H1 (cell line): ENCODE measurements at places on chromosomes 6 and 20.
A peak's percentile ranks its signal among the peaks of the same experiment; 100 is the strongest.

GRCh38 chr6:31969712-31970603 is 2.0 kb downstream of the DXO start:
- DNase-seq = no peak

DNA sequence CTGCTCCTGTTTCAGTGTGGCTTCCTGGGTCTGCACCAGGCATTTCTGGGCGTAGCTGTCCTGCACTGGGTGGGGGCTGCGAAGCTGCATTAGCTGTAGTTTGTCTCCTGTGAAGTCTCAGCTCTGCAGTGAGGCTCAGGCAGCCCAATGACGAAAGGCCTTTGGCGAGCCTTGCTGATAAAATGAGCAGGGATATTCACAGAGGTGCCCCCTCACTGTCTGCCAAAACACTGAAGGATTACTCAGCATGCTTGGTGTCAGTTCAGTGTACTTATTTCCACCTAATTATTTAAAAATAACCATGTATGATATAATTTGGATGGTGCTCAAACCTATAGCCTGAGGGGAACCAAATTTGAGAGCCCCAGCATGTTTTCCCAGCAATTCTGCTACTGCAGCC is 73.5 kb downstream of the ECT2L start:
- DNase-seq = no peak

GRCh38 chr6:166826264-166826663 is 130.1 kb downstream of the RNASET2 start:
- no peak for DNase-seq

DNA sequence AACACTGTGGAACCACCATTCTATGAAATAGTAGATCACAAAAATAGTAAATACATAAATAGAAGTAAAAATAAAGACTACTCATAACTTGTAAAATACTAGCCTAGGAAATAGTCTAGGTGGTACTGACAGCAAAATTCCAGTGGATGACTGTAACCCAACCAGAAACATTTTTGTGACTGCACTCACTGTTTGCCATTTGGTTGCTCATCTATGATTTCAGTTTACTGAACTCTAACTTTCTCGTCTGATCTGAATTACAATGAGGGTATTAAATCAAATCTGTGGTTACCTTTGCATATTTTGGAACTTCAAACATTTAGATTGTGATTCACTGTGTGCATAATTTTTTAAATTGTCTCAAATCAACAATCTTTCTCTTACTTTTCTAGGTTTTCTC is 151.1 kb downstream of the KHDC1L start:
- no peak for DNase-seq

DNA sequence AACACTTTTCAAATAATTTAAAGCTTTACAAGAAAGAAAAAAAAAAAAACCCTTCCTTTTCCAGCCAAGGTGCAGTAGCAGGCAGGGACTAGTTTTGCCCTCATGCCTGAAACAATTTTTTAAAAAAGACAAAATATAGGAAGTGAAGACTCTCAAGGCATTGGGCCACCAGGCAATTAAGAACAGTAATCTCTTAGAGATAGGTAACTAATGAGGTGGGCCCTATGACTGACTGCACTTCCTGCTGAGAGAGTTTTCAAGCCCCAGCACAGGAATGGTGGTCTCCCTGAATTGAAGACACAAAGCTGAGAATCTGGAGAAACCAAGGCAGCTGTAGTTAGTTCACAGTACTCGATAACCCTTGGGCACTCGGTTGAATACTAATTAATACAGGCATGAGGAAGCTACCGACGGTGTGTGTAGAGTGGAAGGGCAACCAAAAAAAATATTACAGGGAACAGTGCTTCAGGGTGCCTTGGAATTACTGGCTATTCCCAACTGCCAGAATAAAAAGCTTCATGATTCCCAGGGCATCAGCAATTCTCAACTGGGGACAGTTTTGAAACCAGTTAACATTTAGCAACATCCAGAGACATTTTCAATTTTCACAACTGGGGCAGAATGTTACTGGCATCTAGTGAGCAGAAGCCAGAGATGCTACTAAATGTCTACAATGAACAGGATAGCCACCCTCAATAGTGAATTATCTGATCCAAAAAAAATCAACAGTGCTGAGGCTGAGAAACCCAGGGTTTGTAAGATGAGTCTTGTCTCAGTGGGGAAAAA is 36.0 kb upstream of the PLN start:
- DNase-seq = no peak

DNA sequence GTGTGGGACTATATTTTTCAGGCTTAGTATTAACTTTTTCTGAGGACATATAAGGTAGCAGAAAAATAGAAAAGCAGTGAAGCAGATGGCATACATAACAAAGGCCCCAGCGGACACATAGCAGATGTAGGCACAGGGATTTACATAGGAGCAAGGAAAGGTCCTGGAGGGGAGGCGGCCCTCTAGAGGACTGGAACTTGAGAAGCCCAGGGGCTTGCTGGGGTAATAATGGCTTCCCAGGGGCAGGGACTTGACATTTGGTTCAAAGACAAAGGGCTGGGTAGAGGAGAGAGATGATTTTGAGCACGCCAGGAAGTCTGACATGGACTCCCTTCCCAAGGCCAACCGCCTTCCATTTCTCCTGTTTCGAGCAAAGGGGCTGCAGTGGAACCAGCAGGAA is 31.7 kb upstream of the OSTM1 start:
- DNase-seq = no peak

DNA sequence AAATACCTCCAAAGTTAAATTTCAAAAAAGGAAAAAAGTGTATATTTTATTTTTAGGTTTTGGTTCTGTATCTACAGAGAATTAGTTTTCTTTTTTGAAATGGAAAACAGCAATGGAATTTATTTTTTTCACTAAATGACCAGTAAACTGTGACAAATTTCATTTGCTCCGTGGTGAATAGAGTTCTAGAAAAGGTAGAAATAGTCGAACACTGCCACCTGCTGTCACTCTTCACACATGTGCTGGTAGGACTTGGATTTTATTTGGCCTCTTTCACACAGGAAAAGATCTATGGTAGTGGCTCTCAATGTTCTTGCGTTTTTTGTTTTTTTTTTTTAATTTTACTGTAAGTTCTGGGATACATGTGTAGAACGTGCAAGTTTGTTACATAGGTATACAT is 312.5 kb downstream of the EYA4 start:
- DNase-seq = no peak

- DNase-seq = no peak
These were observed 15.8 kb downstream of the ID4 start for GRCh38 chr6:19852927-19853326.

DNA sequence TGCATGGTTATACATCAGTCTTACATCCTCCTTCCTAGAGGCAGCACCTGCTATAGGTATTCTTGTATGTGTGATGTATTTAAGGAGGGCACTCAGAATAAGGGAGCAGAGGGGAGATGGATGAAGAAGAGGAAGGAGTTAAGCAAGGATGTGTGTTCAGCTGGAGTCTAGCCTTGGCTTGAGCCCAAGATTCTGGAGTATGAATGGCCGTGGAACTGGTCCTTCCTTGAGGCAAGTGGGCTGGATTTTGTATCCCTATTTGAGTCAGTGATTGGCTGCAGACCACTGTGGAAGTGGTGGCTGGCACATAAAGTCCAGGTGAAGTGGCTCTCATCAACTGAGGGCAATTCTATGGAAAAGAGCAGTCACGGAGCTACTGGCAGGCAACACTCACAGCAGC is 112.0 kb upstream of the RNF24 start:
- DNase-seq = no peak

GRCh38 chr6:163513570-163514166 is 99.2 kb downstream of the QKI start:
- no peak for DNase-seq

DNA sequence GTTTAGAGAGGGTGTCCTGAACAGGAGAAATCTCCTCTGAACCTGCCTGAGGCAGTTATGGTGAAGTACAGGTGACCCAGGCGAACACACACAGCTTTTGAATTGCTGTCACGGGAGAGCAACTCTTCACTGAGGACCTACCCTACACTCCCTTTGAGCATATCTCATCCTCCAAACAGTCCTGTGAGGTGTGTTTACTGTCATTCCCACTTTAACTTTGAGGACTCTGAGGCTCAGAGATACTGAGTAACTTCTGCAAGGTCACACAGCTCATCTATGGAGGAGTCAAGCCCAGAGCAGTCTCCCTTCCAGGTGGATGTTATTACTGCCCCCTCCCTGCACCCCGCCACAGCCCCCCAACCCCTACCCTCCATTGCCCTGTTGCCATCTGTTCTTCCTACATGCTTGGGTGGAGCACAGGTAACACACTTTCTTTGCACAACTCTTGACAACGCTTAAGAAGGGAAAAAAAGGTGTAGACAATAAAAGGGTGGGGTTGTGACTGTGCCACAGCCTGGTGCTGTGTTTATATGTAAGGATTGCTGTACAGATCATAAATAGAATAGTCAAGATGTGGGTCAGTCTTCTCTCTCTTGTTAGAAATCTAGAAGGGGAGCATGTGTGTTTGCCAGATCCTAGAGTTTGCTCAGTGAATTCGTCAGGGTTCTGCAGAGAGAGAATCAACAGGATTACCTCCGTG is 4.3 kb upstream of the TRAF3IP2 start:
- no peak for DNase-seq

- no peak for DNase-seq
These were observed 165.4 kb downstream of the TAF4 start for GRCh38 chr20:61900011-61900944.

DNA sequence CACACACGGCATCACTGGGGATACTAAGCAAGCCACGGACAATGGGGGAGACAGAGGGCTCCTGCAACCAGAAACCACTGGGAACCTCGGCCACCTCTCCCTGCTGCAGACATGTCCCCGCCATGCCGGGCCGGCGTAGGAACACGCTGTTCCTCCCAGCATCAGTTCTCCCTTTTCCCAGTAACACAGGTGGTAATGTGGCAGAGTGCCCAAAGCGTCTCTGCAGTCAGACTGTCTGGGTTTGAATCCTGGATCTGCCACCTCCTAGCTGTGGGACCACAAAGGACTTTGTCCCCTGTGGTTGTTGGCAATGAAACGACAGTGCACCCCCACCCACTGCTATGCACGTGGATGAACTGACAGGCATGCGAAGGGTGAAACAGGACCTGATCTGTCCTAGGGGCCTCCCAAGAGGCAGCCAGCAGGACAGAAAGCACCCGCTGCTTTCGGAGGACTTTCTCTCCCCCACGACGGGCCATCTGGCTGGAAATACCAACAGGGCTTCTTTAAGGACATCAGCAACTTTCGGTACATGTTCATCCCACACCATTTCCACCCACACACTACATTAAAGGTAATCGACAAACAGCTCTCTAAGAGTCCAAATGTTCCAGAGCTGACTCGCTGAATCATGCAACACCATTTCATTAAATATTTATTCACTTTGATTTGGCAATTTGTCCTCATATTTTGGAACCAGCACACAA is 74.1 kb downstream of the SULF2 start:
- DNase-seq = no peak

GRCh38 chr6:67285770-67286495 is 1349.1 kb upstream of the ADGRB3 start:
- DNase-seq = no peak

GRCh38 chr6:87199787-87200186 is 44.4 kb downstream of the ZNF292 start:
- DNase-seq = no peak

DNA sequence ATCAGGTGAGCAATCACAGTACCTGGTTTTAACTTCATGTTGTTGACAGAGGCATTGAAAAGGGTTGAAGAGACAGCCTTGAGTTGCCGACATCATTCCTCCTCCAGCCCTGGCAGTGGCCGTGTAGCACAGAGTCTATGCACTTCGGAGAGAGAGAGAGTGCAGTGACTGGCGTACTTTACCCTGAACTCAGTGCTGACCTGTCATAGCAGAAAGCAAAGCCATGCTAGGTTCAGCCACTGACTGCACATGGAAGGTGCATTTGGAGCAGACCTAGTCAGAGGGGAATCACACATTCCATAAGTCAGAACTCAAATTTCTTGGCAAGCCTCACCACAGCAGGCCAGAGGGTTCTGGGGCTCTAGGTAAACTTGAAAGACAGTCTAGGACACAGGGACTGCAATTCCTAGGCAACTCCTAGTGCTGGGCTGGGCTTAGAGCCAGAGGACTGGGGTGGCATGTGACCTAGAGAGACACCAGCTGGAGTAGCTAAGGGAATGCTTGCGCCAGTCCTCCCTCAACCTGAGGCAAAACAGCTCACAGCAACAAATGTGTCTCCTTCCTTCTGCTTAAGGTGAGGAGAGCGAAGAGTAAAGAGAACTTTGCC is 69.1 kb downstream of the ELOVL4 start:
- DNase-seq = no peak

- DNase-seq = no peak
These were observed 65.9 kb downstream of the MTHFD1L start for GRCh38 chr6:150931405-150931804.

DNA sequence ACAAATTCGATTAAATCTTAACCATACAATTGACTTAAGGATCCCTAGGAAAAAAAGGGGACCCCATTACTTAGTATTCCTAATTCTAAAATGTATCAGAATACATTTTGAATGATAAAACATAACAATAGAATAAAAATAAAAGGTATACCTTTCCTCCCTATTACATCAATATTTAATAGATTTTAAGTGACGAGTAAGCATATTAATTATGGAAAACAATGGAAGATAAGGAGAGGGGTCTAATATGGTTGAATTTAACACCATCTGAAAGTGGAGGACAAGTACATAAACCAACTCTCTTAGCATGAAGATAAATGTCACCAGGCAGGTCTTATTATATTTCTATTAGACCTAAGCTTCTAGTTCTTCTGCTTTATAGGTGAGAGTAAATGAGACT is 232.1 kb downstream of the HAO1 start:
- no peak for DNase-seq

GRCh38 chr20:51169813-51170212 is 146.9 kb upstream of the KCNG1 start:
- DNase-seq = peak; percentile 19

GRCh38 chr6:122799916-122800686 is 11.0 kb downstream of the SMPDL3A start:
- no peak for DNase-seq

GRCh38 chr6:87054143-87054833 is 40.6 kb downstream of the CGA start:
- no peak for DNase-seq
